ENCODE measurements at places on chromosomes 1 and 21. TPM values are rescaled to one million over a fixed set of nuclear protein-coding genes. Genes with fewer than 3 reads are reported as not detected.

DNA sequence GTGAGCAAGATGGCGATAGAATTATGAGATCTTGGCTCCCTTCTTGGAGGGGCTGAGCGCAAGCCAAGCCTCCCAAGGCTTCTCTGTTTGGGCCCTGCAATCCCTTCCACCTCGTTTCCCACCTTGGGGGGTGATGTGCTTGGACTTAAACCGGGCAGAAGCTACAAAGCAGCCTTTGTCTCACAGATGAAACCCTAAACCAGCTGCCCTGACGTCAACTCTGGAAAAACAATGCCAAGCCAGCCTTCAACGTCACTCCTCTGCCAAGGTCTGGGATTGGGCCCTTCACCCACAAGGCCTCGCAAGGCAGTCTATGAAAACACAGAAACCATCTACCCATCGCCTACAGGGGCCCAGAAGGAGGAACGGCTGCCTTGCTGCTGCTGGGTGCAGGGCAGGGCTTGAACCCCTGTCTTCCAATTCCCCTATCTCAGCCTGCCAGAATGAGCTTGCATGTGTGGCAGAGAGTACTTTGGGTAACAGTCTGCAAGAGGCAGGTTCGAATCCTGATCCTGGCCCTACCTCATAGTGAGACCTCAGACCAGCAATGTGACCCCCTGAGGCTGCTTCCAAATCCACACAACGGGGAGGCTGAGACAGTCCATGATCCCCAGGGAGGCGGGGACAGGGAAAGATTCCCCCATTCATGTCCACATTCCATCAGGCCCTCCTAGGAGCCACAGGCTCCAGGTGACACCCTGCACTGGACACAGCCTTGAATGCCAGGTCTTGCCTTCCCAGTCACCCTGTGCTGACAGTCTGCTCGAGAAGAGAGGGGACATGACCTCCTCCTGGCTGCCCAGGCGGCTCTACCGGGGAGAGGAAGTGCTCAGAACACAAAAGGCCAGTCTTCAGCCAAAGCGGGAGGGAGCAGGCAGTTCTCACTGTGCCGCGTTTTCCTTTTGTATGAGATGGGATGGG, 15.0 kb downstream of the IFFO2 start:
- DNase-seq = peak; percentile 96

DNA sequence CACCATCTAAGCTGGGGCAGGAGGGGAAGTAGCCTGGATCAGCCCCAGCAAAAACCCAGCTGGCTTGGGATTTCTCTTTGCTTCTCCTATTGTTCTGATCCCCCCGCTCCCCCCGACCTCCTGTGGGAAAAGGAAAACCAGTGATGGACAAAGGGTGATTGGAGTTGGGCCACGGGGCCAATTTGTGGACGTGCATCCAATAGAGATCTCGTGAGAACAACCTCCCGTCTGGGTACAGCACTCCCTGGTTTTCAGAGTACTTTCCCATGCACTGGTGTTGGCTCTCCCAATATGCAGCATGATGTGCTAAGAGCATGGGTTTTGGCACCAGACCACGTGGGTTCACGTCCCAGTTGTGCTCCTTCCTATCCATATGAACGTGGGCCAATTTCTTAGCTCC, 9.0 kb downstream of the BLACAT1 start:
- DNase-seq = no peak

GRCh38 chr1:18540136-18540765, 59.5 kb downstream of the KLHDC7A start:
- DNase-seq = no peak

GRCh38 chr1:38113159-38113666, 66.6 kb upstream of the POU3F1 start:
- DNase-seq = no peak

DNA sequence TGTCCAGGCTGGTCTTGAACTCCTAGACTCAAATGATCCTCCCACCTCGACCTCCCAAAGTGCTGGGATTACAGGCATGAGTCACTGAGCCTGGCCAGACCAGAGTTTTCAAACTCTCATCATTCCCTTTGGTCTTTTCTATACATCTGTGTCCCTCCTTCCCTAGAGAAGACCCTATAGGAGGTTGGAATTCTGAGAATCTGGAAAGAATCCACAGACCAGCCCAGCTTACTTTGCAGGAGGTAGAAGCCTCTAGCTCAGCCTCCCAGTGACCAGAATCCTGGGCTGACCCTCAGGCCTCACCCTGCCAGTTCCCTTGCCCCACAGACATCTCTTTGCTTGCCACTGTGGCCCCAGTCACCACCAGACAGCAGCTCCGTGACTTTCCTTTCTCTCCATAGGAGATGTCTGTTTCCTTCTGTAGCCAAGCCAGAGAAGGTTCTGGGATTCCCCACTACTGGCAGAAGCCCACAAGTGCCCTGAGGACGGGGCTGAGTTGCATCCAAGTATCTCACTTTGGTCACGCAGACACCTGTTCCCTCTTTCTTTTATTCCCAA, 34.7 kb upstream of the KHDRBS1 start:
- DNase-seq = no peak

DNA sequence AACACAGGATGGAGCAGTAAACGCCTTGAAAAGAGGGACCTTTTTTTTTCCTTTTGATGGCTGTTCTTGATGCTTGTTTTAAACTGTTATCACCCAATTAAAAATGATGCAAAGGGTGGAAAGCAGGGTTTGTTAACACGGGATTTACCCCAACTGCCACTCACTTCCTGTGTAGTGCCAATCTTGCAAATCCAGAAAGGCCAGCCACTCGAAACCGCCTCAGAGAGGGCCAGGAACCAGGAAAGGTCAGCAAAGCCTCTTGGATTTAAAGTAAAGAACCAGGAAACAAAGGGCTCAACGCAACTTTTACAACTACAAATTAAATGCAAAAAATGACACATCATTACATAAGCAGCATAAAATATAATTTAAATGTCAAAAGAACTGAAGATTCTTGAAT, 347.4 kb downstream of the PDE4B start:
- no peak for DNase-seq

GRCh38 chr1:231639819-231640218, 13.2 kb downstream of the DISC1 start:
- no peak for DNase-seq

- no peak for DNase-seq
These were observed 140.9 kb upstream of the ARHGEF16 start for GRCh38 chr1:3313576-3313950.

DNA sequence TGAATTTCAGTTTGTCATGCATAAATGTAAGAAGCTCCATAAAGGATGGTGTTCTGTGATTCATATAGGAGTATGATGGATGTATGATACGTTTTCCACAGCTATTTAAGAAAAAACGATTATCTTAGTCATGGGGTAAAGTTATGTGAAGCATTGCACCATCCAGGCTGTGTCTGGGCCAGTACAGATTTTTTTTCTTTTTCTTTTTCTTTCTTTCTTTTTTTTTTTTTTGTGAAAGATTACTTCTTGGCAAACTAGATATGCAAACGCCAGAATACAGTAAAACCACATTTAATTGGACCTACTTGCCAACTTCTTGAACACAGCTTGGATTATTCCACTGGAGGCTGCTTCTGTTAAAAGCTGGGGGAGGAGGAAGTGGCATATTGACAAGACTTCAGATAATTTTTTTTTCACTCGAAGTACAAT, 14.9 kb downstream of the ZBTB18 start:
- DNase-seq = no peak

GRCh38 chr1:35714921-35715567, 3.6 kb downstream of the C1orf216 start:
- DNase-seq = no peak

DNA sequence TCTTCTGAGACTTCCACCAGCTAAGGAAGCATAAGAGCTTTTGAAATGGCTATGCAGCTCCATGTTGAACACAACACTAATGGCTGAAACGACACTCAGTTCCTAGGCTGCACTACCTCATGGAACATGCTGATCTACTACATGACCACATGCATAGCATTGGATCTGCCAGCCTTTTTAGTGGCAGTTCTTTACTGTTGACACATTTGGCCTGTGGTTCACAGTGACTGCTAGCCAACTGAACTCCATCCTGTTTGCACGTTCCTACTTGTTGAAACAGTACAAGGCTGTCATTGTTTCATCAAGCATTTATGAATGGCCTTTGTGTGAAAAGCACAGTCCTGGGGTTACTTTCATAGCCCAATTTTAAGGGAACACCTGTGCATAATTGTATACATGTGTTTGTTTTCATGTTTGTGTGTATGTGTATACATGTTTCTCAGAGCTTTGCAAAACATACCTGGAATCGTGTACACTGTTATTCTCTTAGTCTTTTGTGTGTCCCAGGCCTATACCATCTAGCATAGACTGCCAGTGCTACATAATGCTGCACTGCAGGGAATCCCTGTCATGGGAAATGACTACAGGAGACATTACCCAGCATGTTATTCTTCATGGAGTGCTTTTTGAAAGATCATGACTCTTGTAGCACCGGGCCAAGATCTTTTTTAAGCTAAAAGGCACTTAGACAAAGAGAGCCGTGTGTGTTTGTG, 179.6 kb upstream of the ESRRG start:
- peak; percentile 80 for DNase-seq

- DNase-seq = no peak
These were observed 70.0 kb upstream of the BCAR3 start for GRCh38 chr1:93751377-93752250.

Gene OR2T29
- total RNA-seq = not detected

Gene LCE6A
- not detected for total RNA-seq

Gene DENND2C
- 1.1 TPM for total RNA-seq

Gene F11R
- total RNA-seq = 6.4 TPM

Gene F5
- total RNA-seq = not detected

Gene OXCT2
- 0.24 TPM for total RNA-seq

Gene ABCA4
- total RNA-seq = not detected

Measured in SK-MEL-5 (cell line).